ENCODE measurements at places on chromosomes 5 and 9. TPM values are rescaled to one million over a fixed set of nuclear protein-coding genes. Genes with fewer than 3 reads are reported as not detected.

The WDR5 gene
- total RNA-seq: 24.7 TPM

The HAPLN1 gene
- total RNA-seq: not detected

The PCDH12 gene
- total RNA-seq: not detected

GRCh38 chr9:110812886-110813285 is 144.3 kb downstream of the MUSK start:
- H3K27me3 ChIP-seq: no peaks in the 10 kb centered on the region
- H3K4me1 ChIP-seq: no peaks in the 10 kb centered on the region
- H3K27ac ChIP-seq: no peak overlapping the region
- DNase-seq: no peak
- H3K36me3 ChIP-seq: no peaks in the 10 kb centered on the region

The SHOC1 gene
- total RNA-seq: not detected

GRCh38 chr5:67400752-67401151 is 204.2 kb upstream of the CD180 start:
- H3K4me1 ChIP-seq: no peaks in the 10 kb centered on the region
- H3K27me3 ChIP-seq: no peaks in the 10 kb centered on the region
- H3K36me3 ChIP-seq: no peaks in the 10 kb centered on the region
- no peak overlapping the region for H3K27ac ChIP-seq
- no peak overlapping the region for H3K4me3 ChIP-seq

The LOX gene
- not detected for total RNA-seq

- H3K36me3 ChIP-seq: no peaks in the 10 kb centered on the region
- no peak overlapping the region for H3K4me3 ChIP-seq
- no peaks in the 10 kb centered on the region for H3K4me1 ChIP-seq
- no peak overlapping the region for H3K27ac ChIP-seq
- DNase-seq: no peak
Observed at GRCh38 chr9:89254773-89255125, 56.2 kb upstream of the CKS2 start.

GRCh38 chr5:176906126-176906525 is 7.0 kb upstream of the HK3 start:
- no peaks in the 10 kb centered on the region for H3K4me1 ChIP-seq
- H3K27me3 ChIP-seq: no peaks in the 10 kb centered on the region
- H3K4me3 ChIP-seq: no peak overlapping the region
- H3K27ac ChIP-seq: no peak overlapping the region

- no peaks in the 10 kb centered on the region for H3K4me1 ChIP-seq
- H3K4me3 ChIP-seq: no peak overlapping the region
- no peaks in the 10 kb centered on the region for H3K36me3 ChIP-seq
Observed at GRCh38 chr5:150584556-150585335, 55.7 kb upstream of the SYNPO start.

The LIFR gene
- total RNA-seq: 0.12 TPM

GRCh38 chr9:5879419-5880181 is 11.1 kb upstream of the MLANA start:
- H3K36me3 ChIP-seq: peaks cover 3% of the 10 kb centered on the region
- H3K4me1 ChIP-seq: no peaks in the 10 kb centered on the region
- no peak for DNase-seq
- H3K4me3 ChIP-seq: no peak overlapping the region

DNA sequence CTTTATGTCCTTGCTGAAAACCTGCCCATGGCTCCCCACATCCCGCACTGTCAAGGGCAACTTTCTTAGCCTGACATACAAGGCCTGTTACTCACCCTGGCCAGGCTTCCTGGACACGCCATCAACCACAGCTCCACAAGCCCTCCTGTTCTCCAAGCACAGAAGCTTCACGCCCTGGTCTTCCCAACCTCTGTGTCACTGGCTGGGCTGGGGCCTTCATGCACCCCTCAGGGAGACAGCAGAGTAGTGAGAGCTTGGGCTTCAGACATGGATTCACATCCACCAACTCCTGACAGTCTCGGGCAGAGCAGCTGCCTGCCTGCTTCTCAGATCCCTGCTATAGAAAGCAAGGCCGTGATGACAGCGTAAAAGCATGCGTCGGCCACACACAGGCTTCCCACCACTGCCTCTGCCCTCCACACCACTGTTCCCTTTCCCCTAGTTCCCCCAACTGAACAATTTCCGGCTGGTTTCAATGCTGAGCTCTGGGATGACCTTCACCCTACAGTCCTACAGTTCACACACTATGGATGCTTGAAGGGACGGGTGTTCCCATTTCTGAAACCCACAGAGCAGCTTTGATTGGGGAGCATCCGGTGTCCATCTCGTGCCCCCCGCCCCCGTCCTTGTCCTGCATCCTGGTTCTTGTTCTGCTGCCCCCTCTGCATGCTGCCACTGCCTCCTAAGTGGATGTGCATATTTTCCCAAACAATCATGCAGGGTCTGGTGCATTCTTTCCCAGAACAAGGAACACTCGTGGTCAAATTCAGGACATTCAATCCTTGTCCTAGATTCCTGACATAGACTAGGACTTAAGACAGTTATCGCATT is 33.4 kb upstream of the ADAMTS2 start:
- no peaks in the 10 kb centered on the region for H3K4me1 ChIP-seq
- no peak for DNase-seq

- no peak overlapping the region for H3K27ac ChIP-seq
- no peaks in the 10 kb centered on the region for H3K36me3 ChIP-seq
- DNase-seq: no peak
- H3K27me3 ChIP-seq: peaks cover 5% of the 10 kb centered on the region
- no peak overlapping the region for H3K4me3 ChIP-seq
- peaks cover 5% of the 10 kb centered on the region for H3K4me1 ChIP-seq
Observed at GRCh38 chr5:58934629-58935097, 351.8 kb downstream of the RAB3C start.

GRCh38 chr5:96279801-96280542 is 153.1 kb downstream of the PCSK1 start:
- no peak for DNase-seq
- no peaks in the 10 kb centered on the region for H3K4me1 ChIP-seq
- H3K27me3 ChIP-seq: no peaks in the 10 kb centered on the region

GRCh38 chr9:91207729-91208418 is 153.8 kb downstream of the AUH start:
- no peak overlapping the region for H3K4me3 ChIP-seq
- no peak for DNase-seq
- H3K27ac ChIP-seq: peak overlapping the region; percentile 7
- no peaks in the 10 kb centered on the region for H3K36me3 ChIP-seq

The TMEFF1 gene
- total RNA-seq: not detected

DNA sequence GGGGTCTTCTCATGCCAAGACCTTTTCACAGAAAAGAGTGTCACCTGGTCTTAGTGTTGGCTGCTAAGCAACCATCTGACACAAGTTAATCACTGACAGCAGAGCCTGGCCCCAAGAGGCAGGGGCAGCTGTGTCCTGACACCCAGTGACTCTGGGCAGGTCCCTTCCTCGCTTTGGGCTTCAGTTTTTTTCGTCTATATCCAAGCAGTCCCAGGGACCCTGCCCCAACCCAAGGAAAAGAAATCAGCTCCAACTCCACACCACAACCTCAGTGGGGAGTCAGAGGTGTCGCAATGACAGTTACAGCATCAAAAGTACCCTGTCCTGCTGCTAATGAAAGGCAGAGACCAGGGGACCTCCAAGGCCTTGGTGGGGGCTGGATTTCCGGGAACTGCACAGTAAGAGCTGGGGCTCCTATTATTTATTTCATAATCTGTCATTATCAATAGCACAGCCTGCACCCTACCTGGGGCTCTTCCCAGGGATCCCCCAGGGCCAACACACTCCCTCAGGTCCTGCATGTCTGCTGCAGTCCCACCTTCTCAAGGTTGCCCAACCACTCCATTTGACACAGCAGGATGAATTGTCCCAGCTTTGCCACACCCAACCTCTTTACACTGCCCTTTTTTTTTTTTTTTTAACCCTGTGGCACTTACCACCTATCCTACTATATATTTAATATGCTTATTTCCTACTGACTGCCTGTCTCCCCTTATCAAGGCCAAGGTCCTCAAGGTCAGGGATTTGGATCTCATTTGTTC is 9.4 kb downstream of the ANKS6 start:
- no peak overlapping the region for H3K27ac ChIP-seq
- H3K36me3 ChIP-seq: peaks cover 14% of the 10 kb centered on the region

DNA sequence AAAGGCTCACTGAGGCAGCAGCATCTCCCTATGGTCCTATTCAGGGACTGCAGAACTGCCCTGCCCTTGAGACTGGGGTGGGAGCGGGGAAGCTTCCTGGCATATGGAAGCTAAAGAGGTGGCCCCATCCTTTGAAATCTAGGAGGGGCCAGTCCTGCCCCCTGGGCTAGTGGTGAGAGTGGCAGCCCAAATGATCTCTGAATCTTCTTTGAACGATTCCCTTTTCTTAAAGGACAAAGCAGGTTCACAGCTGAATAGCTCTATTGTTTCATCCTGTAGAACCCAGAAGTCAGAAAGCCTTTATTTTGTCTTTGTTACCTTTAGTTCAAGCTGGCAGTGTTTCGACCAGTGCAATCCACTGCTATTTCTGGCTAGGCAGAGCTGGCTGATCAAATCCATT is 741.9 kb downstream of the IRX1 start:
- H3K4me1 ChIP-seq: no peaks in the 10 kb centered on the region
- DNase-seq: no peak
- no peaks in the 10 kb centered on the region for H3K27me3 ChIP-seq
- H3K27ac ChIP-seq: no peak overlapping the region
- no peaks in the 10 kb centered on the region for H3K36me3 ChIP-seq

The PTGER4 gene
- 261 TPM for total RNA-seq

GRCh38 chr5:97627272-97627671 is 444.2 kb upstream of the RIOK2 start:
- H3K4me3 ChIP-seq: no peak overlapping the region
- H3K27ac ChIP-seq: no peak overlapping the region
- H3K36me3 ChIP-seq: no peaks in the 10 kb centered on the region

- H3K4me1 ChIP-seq: peaks cover 4% of the 10 kb centered on the region
- DNase-seq: no peak
- H3K27me3 ChIP-seq: no peaks in the 10 kb centered on the region
- H3K4me3 ChIP-seq: no peak overlapping the region
- H3K27ac ChIP-seq: no peak overlapping the region
- H3K36me3 ChIP-seq: no peaks in the 10 kb centered on the region
Observed at GRCh38 chr9:72581694-72582093, 60.3 kb downstream of the TMC1 start.

The RASEF gene
- total RNA-seq: not detected

The FTMT gene
- not detected for total RNA-seq

- H3K4me3 ChIP-seq: no peak overlapping the region
- H3K27me3 ChIP-seq: no peaks in the 10 kb centered on the region
- no peaks in the 10 kb centered on the region for H3K4me1 ChIP-seq
- DNase-seq: no peak
Observed at GRCh38 chr5:38286002-38286401, 27.6 kb downstream of the EGFLAM start.

The TGFBI gene
- total RNA-seq: 5.1 TPM

The C5orf52 gene
- not detected for total RNA-seq

The CDKN2B-AS1 gene
- total RNA-seq: 1.2 TPM

- H3K27ac ChIP-seq: no peak overlapping the region
- H3K4me3 ChIP-seq: no peak overlapping the region
- H3K4me1 ChIP-seq: peaks cover 16% of the 10 kb centered on the region
- H3K27me3 ChIP-seq: no peaks in the 10 kb centered on the region
- no peak for DNase-seq
Observed at GRCh38 chr9:123925161-123925560, 4.8 kb downstream of the DENND1A start.

- H3K36me3 ChIP-seq: no peaks in the 10 kb centered on the region
- no peak for DNase-seq
Observed at GRCh38 chr9:17578911-17579793, at the start of gene SH3GL2. Gene SH3GL2, plus strand, starts transcription at chr9:17579066.

The SLC6A19 gene
- total RNA-seq: not detected

DNA sequence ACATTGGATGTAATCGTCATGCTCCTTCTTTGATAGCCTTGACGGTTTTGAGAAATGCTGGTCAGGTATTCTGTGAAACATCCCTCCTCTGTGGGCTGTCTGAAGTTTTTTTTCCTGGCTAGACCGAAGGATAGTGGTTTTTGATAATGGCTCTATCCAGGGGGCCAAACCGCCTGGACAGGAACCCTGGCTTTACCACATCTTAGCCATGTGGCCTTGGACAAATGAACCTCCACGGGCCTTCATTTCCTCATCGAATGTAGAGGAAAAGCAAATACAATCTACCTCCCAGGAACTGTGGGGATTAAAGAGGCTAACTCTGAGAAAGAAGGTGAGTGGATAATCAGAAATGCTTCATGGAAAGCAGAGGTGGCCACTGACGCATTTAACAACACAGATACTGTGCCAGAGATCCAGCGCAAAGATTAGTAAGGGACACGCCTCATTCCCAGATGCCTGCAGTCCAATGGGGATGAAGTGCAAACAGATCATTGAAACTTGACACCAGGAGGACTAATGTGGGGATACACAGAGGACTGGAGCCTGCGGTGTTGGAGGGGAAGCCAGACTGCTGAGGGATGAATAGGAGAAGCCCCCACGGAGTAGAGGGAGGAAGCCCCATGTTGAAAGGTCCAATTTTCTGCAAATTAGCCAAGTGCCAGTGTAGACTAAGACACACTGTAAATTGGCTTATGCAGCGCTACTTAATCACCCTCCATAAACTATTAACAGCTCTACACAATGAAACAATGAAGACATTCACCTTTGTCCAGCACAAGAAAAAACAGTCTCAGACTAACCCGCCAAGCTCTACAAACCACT is 41.6 kb downstream of the MYO10 start:
- H3K27ac ChIP-seq: no peak overlapping the region
- no peaks in the 10 kb centered on the region for H3K4me1 ChIP-seq
- H3K36me3 ChIP-seq: no peaks in the 10 kb centered on the region
- no peaks in the 10 kb centered on the region for H3K27me3 ChIP-seq
- DNase-seq: no peak

The KIF24 gene
- total RNA-seq: 0.41 TPM

The STPG3 gene
- total RNA-seq: not detected

The FANCG gene
- 30.7 TPM for total RNA-seq

- H3K36me3 ChIP-seq: no peaks in the 10 kb centered on the region
- no peaks in the 10 kb centered on the region for H3K4me1 ChIP-seq
- H3K27me3 ChIP-seq: peaks cover 2% of the 10 kb centered on the region
- no peak for DNase-seq
Observed at GRCh38 chr9:18260521-18260920, 213.4 kb upstream of the ADAMTSL1 start.

- H3K4me1 ChIP-seq: no peaks in the 10 kb centered on the region
- no peaks in the 10 kb centered on the region for H3K36me3 ChIP-seq
- H3K27me3 ChIP-seq: no peaks in the 10 kb centered on the region
- no peak overlapping the region for H3K27ac ChIP-seq
Observed at GRCh38 chr5:149759986-149760853, 30.1 kb downstream of the PPARGC1B start.

GRCh38 chr5:132646583-132647266 is 11.2 kb upstream of the IL13 start:
- H3K36me3 ChIP-seq: no peaks in the 10 kb centered on the region
- DNase-seq: no peak
- H3K27me3 ChIP-seq: no peaks in the 10 kb centered on the region
- H3K27ac ChIP-seq: no peak overlapping the region
- no peaks in the 10 kb centered on the region for H3K4me1 ChIP-seq

GRCh38 chr9:7967851-7968250 is 168.3 kb upstream of the DMAC1 start:
- no peak overlapping the region for H3K4me3 ChIP-seq
- no peaks in the 10 kb centered on the region for H3K36me3 ChIP-seq
- DNase-seq: no peak
- H3K27me3 ChIP-seq: no peaks in the 10 kb centered on the region
- H3K27ac ChIP-seq: no peak overlapping the region
